ENCODE measurements at places on chromosomes 2 and 18. TPM values are rescaled to one million over a fixed set of nuclear protein-coding genes. Genes with fewer than 3 reads are reported as not detected.

GRCh38 chr2:78417355-78417754 lies 608.1 kb upstream of the REG3G start:
- no peak for DNase-seq

DNA sequence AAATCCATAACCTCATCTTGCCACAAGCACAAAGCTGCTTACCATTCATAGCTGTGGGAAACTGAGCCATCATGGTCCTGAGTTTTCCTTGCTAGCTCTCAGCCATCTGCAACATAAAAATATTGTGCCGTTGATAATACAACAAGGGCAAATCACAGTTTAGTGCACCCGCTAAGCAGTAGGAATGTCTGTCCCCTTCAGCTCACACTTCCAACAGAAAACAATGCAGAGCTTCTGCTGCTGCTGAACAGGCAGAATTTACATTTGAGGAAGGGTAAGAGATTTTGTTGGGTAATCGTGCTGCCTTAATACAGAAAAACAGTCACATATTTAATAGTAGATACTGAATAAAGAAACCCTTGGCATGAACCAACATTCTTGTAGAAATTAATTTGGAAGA lies 32.3 kb downstream of the ITSN2 start:
- no peak for DNase-seq

GRCh38 chr18:78128004-78128403 lies 851.6 kb upstream of the SALL3 start:
- peak; percentile 64 for DNase-seq

DNA sequence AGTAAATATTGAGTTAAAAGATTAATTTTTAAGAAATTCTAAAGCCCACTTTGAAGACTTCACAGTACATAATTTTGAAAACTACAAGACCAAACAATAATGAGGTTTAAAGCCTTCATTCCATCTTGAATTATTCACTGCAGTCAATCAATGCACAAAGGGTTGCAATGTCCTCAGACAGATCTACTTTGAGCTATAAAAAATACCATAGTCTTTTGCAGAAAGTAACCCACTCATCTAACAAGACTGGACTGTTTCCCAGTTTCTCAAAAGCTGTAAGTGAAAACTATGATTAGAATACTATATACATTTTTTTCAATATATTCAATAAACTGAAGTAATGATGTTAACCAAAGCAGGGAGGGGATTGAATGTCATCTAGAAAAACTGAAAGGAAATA lies 10.2 kb upstream of the RBM43 start:
- no peak for DNase-seq

DNA sequence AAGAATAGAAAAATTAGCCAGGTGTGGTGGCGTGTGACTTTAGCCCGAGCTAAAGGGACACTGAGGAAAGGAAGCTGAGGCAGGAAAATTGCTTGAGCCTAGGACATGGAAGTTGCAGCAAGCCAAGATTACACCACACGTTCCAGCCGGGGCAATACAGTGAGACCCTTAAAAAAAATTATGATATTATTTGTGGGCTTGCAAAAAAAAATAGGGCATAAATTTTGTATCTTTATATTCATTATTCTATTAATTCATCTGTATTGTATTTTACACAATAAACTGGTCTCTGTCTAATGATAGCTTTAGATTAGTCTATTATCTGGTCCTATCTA lies 18.1 kb downstream of the ORC2 start:
- DNase-seq = no peak

DNA sequence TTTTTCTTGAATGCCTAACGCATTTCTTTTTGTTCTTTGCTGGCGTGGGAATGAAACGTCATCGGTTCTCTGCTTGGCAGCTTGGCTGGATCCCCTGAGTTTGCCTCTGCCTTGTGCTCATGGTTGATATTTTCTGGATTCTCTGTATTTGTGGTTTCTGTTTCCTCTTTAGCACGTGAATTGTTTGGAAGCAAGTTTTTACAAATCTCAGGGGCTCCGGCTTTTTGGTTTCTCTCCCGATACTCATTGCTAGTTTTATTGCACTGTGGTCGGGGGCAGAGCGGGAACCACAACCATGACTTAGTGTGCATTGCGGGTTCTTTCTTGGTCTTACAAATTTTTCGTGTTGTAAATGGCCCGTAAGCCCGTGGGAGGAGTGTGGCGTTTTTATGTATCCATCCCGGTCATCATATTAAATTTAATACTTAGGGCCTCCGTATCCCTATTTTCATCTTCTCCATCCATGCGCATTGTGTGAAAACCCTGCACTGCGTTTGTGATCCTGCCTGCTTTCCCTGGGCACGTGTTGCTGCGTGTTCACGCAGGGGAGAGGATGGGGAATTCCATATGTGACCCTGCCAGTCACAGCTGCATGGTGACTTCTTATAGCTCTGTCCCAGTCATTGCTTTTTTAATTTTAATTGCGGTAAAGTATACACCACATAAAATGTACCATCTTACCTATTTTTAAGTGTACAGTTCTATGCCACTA lies 9.4 kb downstream of the RAMP1 start:
- DNase-seq = no peak

FSHR gene
- total RNA-seq = not detected

ERFE gene
- total RNA-seq = 0.66 TPM

MC4R gene
- total RNA-seq = 1.4 TPM
